ENCODE measurements at places on chromosomes 5 and 9. TPM values are rescaled to one million over a fixed set of nuclear protein-coding genes. Genes with fewer than 3 reads are reported as not detected.
A peak's percentile ranks its signal among the peaks of the same experiment; 100 is the strongest.

The ABO gene
- total RNA-seq: 25.4 TPM

- no peak for DNase-seq
Observed at GRCh38 chr5:76801159-76801802, 17.5 kb upstream of the F2RL1 start.

DNA sequence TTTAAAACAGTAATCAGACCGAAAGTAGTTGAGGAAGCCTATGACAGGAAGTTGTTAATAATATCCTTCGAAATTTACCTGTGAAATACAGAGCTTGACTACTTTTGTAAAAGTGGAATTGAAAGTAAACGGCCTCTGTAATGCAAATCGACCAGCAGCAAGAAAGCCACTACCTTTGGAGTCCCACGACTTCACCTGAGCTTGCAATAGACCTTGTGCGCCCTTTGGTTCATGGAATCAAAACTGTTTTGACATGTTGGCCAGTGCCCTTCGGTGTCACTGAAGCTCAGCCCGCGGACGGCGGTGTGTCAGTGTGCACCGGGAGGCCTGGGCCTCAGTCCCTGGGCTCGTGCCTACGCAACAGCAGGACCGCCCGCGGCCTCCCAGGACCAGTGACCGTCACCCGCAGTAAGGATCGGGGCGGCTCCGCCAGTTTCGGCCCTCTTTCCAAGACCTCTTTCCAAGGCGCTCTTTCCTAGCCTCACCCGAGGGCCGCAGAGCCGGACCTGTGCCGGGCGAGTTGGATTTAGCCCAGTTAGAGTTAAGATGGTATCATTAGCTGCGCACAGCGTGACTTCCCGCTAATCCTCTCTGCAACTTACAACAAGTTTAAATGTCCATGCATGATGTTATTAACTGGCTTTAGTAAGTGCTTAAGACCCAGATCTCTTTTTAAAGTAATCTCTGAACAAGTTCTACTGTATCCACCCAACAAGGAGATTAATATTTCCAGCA is 223.3 kb downstream of the MEF2C start:
- DNase-seq: no peak

The ROR2 gene
- 16.7 TPM for total RNA-seq

DNA sequence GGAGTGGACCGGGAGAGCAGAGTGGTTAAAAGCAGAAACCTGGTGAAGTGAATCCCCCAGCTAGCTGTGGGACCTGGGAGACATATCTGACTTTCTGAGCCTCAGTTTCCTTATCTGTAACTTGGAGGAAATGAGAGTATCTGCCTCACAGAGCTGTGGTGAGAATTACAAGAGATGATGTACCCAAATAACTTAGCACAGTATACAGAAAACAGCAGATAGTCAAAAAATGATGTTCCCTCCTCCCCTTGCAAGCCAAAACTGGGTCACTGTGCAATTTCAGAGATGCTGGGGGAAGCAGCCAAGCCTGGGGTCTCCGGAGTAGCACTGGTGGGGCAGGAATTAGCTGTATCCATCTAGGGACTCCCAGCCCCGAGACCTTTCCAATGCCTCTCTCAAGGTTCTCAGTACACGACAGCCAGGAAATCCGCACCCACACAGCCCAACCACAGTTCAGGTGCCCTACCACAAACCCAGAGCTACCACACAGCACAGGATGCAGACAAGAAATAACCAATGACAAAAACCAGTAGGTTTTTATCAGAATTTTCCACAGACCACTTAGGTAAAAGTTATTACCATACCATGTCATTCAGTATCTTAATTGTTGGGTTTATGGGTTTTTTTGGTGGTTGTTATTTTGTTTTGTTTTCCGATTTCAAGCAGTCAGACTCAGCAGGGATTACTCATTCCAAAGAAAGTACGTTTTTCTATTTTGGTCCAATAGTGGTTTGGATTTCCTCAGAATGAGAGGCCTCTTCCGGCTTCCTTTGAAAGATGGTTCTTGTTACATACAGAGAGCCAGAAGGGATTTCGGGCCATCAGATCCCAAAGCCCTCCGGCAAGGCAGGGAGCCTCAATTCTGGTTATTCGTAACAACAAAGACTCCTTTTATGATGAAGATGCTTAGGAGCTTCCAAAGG is 4.9 kb upstream of the HRH2 start:
- DNase-seq: no peak

- DNase-seq: no peak
Observed at GRCh38 chr5:156386976-156387375, 60.0 kb downstream of the SGCD start.

DNA sequence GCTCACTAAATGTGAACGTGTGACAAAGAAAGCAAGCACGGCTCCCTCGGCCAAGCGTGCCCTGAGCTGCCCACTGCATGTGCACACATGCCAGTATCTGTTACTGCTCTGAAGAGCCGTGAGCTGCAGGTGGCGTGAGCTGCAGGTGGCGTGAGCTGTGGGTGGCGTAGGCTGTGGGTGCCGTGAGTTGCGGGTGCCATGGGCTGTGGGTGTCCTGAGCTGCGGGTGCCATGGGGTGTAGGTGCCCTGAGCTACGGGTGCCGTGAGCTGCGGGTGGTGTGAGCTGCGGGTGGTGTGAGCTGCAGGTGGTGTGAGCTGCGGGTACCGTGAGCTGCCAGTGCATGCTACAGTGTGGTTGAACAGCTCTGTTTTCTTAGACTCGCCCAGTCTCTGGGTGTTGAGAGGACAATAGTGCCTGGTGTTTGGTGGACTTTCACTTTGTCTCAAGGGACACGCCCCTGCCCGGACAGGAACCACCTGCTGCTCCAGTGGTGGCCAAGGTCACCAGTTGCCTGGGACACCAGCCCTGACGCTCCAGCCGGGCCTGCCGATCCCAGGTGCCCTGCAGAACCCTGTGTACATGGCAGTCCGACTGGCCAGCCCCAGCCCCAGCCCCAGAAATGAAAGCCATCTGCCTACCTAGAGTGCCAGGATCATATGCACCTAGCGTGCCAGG is 6.7 kb downstream of the CCDC187 start:
- peak; percentile 75 for DNase-seq

DNA sequence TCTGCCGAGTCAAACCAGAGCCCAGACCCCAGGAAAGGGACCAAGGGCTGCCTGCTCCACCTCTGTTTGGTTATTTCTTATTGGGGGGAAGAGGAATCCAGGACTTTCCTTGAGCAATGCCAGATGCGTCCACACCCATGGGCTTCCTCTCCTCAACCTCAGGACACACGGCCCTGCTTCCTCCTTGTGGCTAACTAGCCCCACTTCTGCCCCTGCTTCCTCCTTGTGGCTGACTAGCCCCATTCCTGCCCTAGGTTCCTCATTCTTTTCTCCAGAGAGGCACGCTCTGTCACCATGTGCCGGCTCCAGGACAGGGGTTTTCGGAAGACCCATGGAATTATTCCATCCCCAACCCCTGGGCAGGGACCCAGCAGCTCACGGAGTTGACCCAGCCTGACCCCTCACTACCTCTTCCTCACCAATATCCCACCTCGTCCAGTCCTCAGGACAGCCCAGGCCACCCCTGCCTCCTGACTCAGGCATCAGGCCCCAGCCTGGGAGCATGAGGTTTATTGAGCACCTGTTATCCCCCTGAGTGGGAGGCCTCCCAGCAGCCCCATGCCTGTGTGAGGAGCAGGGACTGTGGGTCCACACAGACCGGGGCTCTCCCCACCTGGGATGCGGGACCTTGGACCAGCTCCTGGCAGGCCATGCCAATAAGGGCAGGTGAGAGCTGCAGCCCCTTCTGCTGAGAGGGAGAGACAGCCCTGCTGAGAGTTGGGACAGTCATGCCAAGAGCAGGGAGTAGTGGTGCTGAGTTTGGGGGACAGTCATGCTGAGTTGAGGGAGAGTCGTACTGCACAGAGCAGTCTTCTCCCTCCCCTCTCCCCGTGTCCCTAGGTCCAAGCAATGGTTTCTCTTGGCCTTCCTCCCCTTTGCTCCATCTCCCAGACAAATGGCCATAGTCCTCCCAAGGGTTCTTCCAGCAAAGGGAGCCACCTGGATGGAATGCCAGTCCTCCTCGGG is 11.8 kb upstream of the FCN1 start:
- no peak for DNase-seq

The S1PR3 gene
- total RNA-seq: 48.6 TPM

The PCDHB7 gene
- 2.4 TPM for total RNA-seq

GRCh38 chr5:67364381-67364970 is 167.9 kb upstream of the CD180 start:
- DNase-seq: no peak

DNA sequence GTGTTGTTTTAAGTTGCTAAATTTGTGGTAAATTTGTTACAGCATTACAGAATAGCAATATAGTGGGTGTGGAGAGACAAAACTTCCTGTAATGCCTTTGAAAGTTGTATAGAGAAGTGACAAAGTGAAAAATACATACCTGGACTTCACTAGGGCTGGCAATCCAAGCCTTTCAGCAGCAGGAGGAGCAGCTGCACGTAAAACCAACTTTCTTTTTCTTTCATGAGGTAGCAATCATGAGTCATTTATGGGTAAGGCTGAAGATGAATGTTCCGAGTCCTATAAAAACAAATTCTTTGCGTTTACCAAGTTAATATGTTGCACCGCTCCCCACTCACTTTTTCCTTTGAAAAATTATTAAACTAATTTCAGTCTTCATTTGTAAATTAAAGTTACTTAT is 1138.2 kb downstream of the TAF11L14 start:
- DNase-seq: no peak

DNA sequence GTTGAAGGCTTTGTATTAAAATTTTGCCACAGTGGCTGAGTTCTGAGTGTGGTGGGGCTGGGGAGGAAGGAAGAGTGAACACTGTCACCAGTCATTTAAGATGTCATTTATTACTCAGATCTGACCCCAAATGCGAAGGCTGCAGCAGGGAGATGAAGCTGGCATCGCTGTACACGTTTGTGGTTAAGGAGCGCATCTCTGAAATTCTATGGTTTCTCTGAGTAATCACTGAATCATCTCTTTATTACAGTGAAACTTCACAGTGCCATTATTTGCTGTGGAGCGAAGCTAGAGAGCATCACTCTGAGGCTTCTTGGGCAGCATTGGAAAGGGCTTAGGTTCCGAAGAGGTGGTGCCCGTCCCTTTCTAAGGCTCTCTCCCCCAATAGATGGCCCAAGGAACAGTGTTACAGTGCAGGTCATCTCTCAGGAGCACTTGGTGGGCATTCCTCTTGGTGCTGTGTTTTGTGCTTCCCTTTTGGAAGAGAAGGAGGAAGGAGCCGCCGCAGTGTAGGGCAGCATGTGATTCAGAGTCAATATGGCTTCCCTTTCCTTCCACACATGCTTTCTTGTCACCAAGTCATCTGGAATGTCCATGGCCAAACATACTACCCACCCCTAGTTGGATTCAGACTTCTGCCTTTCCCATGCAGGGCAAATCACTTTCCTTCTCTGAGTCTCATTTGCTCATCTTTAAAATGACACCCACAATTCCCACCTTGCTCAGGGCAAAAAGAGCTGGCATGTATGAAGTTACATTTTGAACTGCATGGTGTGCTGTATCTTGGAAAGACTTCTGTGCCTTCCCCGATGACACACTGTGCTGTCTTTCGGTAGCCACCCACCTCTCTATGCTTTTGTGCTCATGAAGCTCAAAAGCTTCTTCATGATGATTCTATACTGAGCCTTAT is 9.3 kb upstream of the TEX48 start:
- no peak for DNase-seq

DNA sequence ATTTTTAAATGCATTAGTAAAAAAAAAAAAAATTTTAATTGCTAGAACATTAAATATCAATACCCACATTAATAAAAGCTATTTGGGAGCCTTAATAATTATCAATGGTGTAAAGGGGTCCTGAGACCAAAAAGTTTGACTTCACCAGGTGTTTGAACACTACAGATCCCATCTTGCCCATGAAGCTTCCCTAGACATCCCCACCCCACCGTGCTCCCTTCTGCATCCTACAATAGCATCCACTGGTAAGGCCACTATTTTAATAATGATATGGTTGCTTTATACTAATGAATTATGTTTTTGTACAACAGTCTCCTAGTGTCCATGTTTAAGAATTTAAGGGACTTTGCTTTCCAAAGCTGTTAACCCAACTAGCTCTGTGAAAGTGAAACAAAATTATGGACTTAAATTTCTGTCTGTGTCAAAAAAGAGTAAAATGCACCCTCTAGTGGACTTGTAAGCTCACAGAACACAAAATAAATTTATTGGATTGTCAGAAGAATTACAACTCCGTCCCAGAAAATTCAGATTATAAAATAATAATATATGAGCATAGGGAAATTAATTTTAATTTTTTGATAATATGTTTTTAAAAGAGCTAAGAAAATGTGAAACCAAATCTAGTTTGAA is 76.0 kb downstream of the ARL15 start:
- DNase-seq: no peak

- no peak for DNase-seq
Observed at GRCh38 chr5:55535199-55535905, 588 bp upstream of the PLPP1 start.

The OTP gene
- total RNA-seq: not detected

The RAB3C gene
- 5.8 TPM for total RNA-seq

GRCh38 chr5:94422812-94423211 is 195.6 kb downstream of the KIAA0825 start:
- DNase-seq: no peak

- no peak for DNase-seq
Observed at GRCh38 chr5:113612060-113612496, 98.6 kb downstream of the YTHDC2 start.

DNA sequence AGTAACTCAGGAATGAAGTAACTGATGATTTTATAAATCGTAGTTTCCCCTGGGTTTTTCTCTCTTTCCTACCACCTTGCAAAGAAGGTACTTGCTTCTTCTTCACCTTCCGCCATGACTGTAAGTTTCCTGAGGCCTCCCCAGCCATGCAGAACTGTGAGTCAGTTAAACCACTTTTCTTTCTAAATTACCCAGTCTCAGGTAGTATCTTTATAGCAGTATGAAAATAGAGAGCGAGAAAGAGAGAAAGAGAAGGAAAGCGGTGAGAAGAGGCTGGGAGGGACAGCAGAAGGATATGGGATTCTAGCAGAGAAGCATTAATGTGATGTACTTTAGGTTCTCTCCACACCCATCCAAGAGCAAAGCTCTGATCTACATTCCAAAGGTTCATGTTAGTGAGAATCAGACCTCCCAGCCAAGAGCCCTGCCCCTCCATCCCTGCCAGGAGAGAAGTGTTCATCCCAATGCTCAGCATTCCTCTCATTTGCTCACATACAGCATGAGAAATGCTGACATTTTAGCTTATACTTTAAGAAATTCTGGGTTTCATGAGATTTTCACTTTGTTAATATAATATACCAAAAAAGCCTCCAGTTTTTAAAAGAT is 185.0 kb upstream of the PTGER4 start:
- DNase-seq: no peak

- DNase-seq: no peak
Observed at GRCh38 chr5:180281706-180282105, 10.2 kb downstream of the MAPK9 start.

The PKD2L2 gene
- total RNA-seq: not detected

DNA sequence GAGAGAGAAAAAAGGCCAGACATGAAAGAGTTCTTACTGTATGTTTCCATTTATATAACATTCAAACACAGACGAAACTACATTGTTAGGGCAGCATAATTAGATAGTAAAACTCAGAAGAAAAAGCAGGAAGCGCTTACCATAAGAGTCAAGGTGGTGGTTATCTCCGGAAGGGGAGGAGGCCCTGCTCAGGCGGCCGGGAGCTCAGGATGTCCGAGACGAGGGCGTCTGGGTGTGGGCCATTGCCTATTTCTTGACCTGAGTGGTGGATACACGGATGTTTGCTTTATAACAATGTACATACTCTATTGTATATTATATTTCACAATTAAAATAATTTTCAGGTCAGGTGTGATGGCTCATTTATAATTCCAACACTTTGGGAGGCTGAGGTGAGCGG is 80.9 kb upstream of the COL5A1 start:
- peak; percentile 5 for DNase-seq
